Upper lobe of left lung (tissue), 6 donors: ENCODE measurements at places on chromosomes 13 and 19. TPM values are rescaled to one million over a fixed set of nuclear protein-coding genes. Genes with fewer than 3 reads are reported as not detected.
A peak's percentile ranks its signal among the peaks of the same experiment; 100 is the strongest.

- DNase-seq = peak; percentile 57
Measured at GRCh38 chr19:57099199-57099661, 20.6 kb upstream of the USP29 start.

DNA sequence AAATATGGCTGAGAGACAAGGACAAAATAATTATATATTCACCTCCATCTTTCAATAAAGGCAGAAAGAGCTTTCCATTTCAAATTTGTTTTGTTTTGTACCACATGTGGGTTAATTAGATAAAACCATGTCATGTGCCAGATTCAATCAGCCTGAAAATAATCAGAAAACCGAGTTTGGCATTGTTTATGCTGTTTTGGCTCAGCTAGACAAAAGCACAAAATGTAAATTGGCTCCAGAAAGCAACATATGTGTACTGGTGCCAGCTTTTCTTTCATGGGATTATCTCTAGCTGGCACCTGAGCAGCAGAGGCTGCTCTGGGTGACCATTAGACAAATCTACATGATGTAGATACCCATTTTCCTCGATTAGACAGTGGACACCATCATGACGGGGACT lies 9.2 kb upstream of the DNAJC15 start:
- no peak for DNase-seq

DNA sequence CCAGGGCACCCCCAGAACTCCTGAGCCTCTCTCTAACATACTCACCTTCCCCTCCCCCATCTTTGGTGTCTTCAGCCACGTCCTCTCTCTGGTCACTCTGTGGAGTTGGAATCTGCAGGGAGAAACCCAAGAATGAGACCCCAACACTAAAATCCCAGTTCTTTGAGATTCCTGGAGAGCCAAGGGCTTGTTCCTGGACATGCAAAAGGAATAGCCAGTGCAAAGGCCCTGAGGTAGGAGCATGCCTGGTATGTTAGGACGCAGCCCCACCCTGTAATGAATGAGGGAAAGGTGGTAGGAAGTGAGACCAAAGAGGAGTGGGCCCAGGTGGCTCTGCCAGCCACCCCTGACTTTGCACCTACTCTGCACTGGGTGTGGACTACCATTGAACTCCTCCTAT lies 2.4 kb upstream of the LPAR2 start:
- DNase-seq = no peak

DNA sequence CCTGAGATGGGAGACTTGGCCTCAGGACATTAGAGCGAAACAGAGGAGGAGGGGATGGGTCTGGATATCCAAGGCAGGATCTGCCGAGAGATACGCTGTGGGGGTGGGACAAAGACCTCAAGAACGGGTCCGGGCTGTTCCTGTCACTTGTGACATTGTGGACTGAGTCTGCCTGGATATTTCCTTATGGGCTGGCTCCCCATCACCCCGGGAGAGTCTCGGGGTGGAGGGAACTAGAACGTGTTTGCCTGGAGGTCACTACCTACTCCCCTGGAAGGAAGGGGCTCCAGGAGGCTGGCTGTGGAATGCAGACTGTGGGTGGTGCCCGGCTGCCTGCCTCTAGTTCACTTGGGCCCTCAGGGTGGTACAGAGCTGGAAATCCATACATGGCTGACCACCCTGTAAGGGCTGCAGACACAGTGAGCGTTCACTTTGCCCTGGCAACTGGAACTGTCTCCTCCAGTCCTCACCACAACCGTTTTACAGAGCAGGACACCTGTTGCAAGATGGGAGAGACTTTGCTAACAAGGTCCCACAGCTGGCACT lies 26.4 kb downstream of the DNM2 start:
- DNase-seq = no peak

DNA sequence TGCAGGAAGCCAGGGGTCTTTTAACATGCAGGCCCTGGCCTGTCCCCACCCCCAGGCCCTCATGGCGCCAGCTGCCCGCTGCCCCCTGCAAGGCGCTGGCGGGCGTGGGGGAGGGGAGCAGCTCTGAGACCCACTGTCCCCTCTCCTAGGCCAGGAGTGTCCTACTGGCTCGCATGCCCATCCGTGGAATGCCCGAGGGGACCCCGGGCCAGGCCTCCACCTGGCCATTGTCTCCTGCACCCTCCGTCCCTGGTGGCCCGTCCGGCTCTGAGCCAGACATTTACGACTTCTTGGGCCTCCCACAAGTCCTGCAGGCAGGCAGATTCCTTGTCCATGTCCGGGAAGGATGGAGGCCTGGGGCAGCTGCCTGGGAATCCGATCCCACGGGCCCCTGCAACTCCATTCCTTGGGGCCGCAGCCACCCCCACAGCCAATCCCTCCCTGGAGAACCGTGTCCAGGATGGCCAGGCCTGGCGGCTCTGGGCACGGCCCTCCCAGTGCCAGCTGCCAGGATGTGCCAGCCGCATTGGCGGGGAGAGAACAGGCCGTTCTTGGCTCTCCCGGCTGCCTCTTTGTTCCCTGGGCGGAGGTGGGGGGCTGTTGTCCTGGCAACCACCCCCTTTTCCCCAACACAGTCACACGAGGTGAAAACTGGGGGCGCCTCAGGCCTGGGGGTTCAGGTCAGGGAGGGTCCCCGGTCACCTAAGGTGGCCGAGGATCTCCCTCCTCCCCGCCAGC lies 10.5 kb upstream of the PLIN3 start:
- no peak for DNase-seq

MUC16 gene
- total RNA-seq = 0.43 TPM

CEACAM16 gene
- not detected for total RNA-seq

CLDN10 gene
- 4.5 TPM for total RNA-seq

ERICH6B gene
- not detected for total RNA-seq

ZNF486 gene
- total RNA-seq = 6.0 TPM

GNG7 gene
- 4.4 TPM for total RNA-seq
